Activated naive CD8-positive, alpha-beta T cell treated with anti-CD3 and anti-CD28 coated beads, Interleukin-2, amount 10 ng/mL, durations not matched to agents 7 days and 5 days (primary cell): ENCODE measurements at places on chromosomes 7 and 10. TPM values are rescaled to one million over a fixed set of nuclear protein-coding genes. Genes with fewer than 3 reads are reported as not detected.

The AVPI1 gene
- total RNA-seq, result 2.4 TPM

The GSTO2 gene
- total RNA-seq, result 1.4 TPM

The KLLN gene
- total RNA-seq, result 0.71 TPM

The SPDYE5 gene
- not detected for total RNA-seq

The AGR3 gene
- not detected for total RNA-seq

The AGAP4 gene
- total RNA-seq, result 30.1 TPM

DNA sequence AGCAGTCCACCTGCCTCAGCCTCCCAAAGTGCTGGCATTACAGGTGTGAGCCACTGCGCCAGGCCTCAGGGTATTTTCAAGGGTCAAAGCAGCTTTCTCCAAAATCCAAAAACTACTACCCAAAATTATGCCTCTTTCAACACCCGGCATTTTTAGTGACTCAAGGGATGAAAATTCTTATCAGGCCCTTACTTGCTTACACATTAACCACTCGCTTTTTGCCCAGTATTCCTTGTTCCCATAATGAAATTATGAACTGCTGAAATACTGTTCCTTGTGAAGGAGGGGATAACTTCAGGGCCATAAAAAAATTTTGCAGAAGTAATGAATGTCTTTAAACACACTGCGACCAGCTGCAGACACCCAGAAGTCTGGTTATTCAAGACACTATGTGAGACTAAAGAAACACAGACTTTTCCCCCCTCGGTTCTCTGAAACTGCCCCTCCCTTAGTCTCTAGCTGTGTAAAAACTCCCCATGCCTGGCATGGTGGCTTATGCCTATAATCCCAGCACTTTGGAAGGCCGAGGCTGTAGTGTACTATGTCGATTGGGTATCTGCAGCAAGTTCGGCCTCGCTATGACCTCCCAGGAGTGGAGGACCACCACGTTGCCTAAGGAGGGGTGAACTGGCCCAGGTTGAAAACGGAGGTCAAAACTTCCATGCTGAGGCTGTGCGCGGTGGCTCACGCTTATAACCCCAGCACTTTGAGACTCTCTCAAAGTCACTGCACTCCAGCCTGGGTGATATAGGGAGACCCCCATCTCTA, 12.0 kb downstream of the FXYD4 start:
- no peak for DNase-seq

- no peak for DNase-seq
Measured at GRCh38 chr7:91780521-91780920, 100.0 kb downstream of the MTERF1 start.

DNA sequence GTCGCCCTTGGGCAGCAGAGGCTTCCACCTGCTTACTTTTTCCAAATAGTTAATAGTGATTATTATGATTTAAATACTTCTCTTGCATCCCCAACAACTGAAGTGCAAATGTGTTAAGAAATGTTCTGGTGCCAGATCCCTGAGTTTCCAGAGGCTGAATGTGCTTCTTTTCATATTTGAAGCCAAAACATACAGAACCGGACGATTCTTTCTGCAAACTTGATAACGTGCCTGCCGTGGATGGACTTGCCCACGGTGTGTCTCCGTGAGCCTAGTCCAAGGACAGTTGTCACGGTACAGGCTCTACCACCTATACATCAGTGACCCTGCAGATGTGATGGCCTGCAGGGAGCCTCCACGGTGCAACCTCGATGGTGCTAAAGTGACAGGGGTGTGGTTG, 198.6 kb upstream of the LYZL2 start:
- DNase-seq, result no peak

DNA sequence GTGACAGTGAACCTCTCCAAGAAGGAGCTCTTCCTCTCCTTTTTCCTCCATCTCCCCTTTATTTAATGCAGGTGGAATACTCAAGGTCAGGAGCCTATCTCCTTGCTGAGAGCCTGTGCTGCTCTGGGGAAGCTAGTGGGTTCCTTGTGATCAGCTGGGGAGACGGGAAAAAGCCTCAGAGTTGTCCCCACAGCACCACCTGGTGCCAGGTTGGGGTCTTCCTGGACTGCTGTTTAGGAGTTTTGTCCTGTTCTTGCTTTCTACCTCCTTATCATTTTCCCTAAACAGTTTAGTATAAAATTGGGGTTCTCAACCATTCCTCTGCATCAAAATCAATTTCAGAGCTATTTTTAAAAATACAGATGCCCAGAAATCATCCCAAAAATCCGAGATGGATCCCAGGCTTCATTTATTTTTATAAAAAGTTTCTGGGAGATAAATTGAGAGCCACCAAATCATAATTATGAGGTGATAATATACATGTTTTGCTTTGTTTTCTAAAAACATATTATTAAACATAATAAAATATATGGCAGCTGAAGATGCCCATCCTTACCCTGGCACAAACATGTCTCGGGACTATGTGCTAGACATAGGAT, 44.3 kb downstream of the MACC1 start:
- DNase-seq, result peak; percentile 40

GRCh38 chr7:90624225-90624911, 28.2 kb downstream of the CDK14 start:
- no peak for DNase-seq

GRCh38 chr7:88042803-88043202, 108.8 kb downstream of the ADAM22 start:
- DNase-seq, result no peak

DNA sequence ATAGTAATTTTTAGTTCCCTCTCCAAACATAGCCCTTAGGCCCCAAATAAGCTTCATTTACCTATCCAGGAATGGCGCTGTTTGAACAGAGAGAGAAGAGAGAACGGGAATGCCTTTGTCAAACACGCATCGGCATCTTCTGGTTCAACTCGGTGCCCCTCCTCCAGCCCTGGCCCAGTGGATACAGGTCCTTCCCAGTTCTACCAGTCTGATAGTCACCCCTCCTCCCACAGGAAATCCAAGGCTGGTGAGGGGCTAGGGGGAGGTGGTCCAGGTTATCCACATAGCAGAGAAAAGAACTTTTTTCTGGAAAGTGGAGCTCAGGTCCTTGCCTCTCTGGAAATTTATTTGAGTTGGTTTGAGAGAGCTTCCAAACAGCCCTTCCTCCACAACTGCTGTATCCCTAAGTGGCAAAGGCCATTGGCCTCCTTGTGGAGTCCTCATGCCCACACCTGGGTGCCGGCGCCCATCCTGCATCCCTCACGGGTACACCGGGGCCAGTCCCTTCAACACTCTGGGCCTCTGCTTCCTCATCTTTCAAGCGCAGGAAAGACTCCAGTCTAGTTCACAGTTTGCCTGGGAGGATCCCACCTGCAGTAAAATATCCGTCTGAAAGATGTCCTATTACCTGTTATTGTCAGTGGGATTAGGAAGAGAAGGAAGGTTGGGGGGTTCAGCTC, 287.4 kb downstream of the CELF2 start:
- no peak for DNase-seq

DNA sequence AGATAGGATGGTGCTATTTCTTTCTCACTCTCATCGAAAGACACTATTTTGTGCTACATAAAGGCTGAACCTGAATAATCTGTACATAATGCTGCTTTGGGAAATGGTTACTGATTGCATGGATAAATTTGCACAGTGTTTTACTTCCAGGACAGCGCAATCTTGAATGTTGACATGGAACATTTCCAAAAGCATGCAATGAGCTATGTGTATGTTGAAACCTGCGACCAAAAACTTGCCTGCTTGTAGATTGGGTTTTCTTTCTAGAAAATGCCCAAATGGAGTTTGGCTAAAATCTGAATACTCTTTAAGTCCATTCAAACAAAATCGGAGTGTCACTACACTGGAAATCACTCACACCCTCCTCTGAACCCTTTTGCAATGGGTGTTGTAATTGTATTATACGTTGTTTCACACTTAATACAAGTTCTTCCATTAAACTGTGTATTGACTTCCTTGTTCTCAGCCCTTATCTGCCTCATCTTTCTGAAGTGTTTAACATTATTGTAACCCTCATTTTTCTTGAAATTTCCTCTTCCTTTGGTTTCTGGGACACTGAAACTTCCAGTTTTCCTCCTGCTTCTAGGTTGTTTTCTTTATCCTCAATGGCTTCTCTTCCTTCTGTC, 73.7 kb upstream of the CAPZA2 start:
- DNase-seq, result no peak

DNA sequence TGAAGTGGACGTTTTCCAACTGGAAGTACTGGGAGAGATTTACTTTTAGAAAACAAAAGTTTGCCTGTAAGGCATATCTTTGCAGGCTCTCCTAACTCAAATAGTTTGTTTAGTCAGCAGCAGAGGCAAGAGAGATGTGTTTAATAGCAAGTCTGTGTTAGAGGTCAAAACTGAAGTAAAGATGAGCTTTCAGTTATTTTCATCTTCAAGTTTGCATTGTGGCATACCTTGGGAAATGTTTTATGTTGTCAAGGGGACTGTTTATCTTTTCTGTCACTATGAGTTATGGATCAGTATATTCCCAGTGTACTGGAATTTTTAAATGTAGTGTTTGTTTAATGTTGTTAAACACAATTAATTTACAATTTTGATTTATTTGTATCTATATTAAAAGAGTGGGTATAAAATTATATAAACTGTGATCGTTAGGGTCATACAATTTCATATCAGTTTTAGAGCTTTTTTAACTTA, 169.7 kb upstream of the PPP1R3A start:
- DNase-seq, result no peak

- DNase-seq, result no peak
Measured at GRCh38 chr7:33888166-33888565, 17.2 kb upstream of the BMPER start.

DNA sequence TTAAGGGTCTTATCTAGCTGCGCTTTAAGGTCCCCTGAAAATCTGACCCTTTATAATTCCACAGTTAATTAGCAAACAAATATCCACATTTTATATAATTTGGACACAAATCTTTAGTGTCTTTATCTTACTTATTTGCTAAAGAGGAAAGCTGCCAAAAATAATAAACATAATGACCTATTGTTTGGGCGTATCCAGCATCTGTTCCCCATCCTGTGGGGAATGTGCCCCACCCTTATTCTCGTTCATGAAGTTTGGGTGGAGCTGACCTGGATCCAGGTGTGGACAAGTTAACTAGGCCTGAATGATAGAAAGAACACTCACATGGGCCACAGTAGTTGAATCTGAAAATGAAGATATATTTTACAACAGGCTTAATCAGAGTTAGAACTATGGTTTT, 218.3 kb downstream of the CRPPA start:
- DNase-seq, result no peak

DNA sequence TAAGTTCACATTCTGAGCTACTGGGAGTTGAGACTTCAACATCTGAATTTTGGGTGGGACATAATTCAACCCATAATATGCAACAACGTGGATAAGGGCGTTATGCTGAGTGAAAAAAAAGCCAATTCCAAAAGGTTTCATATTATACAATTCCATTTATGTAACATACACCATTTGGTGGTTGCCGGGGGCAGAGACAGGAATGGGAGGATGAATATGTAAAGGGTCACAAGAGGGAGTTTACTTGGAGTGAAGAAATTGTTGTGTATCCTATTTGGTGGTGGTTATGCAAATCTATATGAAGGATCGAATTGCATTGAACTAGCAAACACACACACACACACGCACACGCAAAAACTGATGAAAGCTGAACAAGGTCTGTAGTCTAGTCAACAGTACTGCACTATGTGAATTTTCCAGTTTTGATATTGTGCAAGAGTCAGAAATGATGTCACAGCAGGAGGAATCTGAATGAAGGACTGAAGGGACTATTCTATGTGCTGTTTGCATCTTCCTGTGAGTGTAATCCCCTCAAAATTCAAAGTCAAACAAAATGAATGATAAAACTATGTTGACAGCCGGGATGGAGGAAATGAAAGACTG, 249.2 kb upstream of the HABP2 start:
- no peak for DNase-seq

DNA sequence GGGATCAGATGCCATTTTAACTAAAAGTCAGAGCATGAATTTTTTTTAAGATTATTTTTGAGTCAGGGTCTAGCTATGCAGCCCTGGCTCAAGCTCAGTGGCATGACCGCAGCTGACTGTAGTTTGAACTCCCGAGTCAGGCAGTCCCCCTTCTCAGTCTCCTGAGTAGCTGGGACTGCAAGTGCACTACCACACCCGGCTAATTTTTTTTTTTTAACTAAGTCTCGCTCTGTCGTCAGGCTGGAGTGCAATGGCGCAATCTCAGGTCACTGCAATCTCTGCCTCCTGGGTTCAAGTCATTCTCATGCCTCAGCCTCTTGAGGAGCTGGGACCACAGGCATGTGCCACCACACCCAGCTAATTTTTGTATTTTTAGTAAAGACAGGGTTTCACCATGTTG, 7.8 kb downstream of the TAS2R41 start:
- no peak for DNase-seq

DNA sequence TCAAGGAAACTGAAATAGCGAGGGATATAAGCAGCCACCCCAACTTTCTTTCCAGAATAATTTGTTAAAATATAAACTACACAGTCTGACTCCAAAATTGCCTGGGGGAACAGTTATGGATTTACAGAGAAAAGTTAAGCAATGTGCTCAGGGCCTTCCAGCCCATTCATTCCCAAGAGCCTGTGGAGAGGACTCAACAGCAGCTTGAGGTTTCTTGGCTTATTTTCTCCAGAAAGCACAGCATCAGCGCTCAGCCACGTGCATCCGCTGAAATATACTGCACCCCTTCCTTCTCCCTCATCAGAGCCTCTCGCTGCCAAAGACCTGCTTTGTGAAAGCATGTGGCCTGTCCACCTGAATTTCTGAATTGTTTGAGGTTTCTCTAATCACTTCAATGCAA, 375.2 kb upstream of the VWC2 start:
- DNase-seq, result no peak

- no peak for DNase-seq
Measured at GRCh38 chr10:105769248-105770184, 1128.4 kb downstream of the SORCS3 start.

DNA sequence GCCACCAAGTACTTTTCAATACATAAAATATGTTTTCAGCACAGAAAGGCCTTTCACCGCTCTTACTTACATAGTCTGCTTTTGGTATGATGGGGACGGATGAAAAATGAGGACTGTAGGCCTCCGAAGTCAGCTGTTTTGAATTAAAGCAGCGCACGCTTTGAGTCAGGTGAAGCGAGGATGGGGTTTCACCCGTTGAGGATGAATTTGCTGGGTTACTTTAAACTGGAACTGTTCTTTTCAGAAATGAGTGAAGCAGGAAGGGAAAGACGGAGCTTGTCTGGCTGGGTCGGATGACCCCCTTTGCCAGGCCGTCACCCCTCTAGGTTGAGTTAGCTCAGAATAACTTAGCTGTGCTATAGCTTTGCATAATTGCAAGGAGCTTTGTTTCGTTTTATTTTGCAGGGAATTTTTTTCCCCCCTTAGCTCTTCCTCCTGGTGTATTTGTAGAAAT, 40.0 kb downstream of the CUX1 start:
- DNase-seq, result no peak

DNA sequence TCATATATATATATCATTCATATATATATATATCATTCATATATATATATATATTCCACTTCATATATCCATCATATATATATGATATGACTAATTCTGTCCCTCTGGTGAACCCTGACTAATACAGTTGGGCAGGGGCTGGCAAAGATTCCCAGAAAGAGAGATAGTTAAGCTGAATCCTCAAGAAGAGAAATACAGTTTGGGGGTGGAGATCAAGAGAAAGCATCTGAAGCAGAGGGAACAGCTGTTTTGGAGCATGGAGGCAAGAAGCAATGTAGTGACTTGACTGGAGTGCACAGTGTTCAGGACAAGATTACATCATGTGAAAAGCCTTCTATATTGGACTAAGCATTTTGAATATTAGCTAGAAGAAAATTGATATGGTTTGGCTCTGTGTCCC, 540.7 kb downstream of the MAGI2 start:
- no peak for DNase-seq
